ENCODE measurements at places on chromosomes 16 and 17. TPM values are rescaled to one million over a fixed set of nuclear protein-coding genes. Genes with fewer than 3 reads are reported as not detected.

Gene SLFN14
- 1.0 TPM for total RNA-seq

Gene KRT33A
- not detected for total RNA-seq

Gene TP53TG3F
- not detected for total RNA-seq

Gene AKTIP
- total RNA-seq: 52.3 TPM

Gene MED31
- total RNA-seq: 8.6 TPM

Gene HS3ST3A1
- total RNA-seq: 22.7 TPM

Gene CACNA1G
- total RNA-seq: 23.5 TPM

Gene KRT27
- total RNA-seq: 0.22 TPM

Gene SLC4A1
- 23.6 TPM for total RNA-seq

Gene WFDC1
- 46.3 TPM for total RNA-seq

Gene ZFP3
- total RNA-seq: 11.7 TPM

Gene SLFN13
- total RNA-seq: 2.7 TPM

Gene LDHD
- total RNA-seq: 6.6 TPM

Measured in camera-type eye (tissue), 1 donor.